ENCODE measurements at places on chromosomes 1 and 21. TPM values are rescaled to one million over a fixed set of nuclear protein-coding genes. Genes with fewer than 3 reads are reported as not detected.

DNA sequence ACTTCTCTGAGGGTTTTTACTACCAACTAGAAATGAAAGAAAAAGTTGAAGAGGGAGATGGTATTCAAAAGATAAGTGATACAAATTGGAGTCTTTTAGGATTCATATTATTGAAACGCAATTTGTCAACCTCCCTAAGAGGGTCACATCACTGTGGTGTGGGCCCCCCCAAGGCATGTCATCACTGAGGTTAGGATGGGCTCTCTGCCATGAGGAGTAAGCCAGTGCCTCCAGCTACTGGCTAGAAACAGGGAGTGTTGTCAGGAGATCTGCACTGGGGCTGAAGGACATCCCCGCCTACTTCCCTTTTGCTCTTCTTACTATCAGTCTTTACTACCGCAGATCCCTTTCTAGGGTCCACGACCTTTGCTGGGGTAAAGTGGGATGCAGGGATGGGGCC, 25.9 kb downstream of the ITSN1 start:
- no peak for DNase-seq

DNA sequence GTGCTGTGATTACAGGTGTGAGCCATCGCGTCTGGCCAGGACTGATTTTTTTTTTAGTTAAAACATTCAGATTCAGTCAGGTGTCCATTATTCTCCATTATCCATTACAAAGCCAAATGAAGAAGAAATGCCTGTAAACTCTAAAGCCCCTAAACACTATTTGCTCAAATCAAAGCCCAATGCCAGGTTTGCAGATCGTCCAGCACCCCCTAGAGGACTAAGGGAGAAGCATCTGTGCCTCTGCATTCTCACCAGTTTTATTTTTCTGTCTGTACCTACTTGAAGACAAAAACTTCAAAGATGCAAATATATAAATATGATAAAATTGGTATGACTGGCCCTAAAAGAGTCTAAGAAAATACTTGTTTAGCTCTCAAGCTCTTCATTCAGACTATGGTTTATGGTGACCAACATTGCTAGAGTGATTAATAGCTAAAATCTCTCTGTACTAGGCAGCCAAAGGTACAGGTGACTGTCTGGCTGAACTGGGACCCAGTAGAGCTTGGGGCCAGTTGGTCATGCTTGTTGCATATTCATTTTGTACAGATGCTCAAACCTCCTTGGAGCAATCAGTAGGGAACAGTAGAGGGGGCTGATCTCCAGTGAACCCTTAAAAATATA, 138.4 kb downstream of the SYT2 start:
- DNase-seq: peak; percentile 54

DNA sequence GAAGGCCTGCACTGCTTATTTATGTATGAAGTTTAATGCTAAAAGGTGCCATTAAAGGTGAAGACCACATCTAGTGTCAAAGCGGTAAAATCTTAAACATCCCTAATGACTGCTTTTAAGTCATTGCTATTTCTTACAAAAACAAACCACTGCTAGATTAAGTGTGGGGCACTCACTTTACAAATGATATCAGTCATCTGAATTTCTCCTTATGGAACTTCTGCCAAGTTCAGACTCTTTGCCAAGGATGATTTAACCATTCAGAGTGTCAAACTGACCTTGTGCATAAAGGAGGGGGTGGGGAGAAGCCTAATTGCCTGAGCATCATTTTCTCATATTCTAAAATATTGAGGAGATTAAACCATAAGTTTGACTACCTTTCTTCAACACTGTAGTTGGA, 271.5 kb downstream of the TGFB2 start:
- peak; percentile 13 for DNase-seq

DNA sequence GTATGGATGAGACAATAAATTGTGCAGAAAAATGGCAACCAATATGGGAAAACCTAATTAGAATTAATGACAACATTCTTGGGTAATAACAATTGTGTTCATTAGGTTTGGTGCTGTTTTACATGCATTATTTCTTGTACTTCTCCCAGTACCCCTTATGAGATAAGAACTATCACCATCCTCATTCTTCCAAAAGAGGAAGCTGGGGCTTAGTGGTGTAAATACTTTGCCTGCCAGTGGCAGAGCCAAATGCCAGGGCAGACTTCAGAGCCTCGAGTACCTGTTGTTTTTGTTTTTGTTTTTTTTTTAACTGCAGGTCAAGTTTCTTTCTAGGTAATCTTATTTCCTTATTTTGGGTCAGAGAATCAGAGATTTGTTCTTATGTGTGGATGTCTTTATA, 206.4 kb downstream of the RHOU start:
- no peak for DNase-seq

DNA sequence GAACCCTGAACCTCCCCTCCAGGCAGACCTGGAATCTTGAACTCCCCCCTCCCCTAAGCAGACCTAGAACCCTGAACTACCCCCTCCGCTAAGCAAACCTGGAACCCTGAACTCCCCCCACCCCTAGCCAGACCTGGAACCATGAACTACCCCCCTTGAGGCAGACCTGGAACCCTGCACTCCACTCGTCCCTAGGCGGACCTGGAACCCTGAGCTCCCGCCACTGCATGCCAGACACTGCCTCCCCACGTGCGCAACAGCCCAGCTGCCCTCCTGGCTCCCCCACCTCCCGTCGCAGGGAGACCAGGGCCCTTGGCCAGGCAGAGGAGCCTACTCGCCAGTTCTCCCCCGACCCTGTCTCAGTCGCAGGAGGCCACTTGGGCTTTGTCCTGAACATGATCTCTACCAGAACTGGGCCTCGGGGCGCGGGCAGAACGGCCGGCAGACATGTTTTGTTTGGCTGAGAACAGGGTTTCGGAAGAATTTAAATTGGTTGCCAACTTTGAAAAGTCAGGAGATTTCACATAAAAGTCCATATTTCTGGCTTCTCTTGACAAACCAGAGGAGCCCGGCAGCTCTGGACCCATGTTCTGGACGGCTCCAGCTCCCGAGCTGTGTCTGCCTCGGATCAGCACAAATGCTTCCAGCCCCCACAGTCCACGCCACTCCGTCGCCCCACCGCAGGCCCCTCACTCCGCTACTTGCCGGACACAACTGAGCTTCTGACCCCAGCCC, 9.2 kb upstream of the PLEKHG5 start:
- DNase-seq: no peak

GRCh38 chr1:207463021-207463420, 8.9 kb downstream of the CR2 start:
- no peak for DNase-seq

DNA sequence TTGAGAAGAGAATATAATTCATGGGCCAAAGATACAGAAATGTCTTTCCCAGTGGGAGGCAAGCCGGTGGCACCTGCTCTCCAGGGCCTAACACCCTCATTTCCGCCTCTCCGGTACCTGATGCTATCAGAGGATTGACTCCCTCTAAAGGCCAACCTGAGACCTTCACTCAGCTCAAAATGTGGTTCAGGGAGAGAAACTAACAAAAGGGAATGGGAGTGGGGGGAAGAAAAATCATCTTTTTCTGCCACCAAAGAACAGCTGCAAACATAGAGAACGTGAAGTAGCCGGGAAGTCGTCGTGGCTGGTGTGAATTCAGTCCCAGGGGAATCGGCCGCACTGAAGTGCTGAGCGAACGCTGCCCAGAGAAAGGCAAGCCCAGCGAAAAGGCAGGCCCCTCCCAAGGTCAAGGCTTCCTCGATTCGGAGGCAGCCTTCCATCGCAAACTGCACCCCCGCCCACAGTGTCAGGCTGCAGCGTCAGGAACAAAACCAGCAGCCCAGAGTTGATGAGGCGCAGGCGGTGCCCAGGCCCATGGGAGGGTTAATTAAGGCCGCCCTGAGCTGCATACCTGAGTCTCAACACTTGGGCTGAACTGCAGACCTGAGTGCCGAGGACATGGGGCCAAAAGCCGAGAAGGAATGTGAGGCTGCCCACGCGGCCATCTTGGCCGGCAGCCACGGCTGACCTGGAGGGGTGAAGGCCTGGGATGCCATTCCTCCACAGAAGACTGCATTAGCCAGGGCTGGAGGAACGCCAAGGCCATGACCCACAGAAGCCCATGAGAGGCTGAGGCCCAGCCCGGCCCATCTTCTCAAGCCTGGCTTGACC, 160.2 kb downstream of the PSMG1 start:
- no peak for DNase-seq

GRCh38 chr1:26529405-26529654, 231 bp upstream of the RPS6KA1 start:
- DNase-seq: no peak

DNA sequence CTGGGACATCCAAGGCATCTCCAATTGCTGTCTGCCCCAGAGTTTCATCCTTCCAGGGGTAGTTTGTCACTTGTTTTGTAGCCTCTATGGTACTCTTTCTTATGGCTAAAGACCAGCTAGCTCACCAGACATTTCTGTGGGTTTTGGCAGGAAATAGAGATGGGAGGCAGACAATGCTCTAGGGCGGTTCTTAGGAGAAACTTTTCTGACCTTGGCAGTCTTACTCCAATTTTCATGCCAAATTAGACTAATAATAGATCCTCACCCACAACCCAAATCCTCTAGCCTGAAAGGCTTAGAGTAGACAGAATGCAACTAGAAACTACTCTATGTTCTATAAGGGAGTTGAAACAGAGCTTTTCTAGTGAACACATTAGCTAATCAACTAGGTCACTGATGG, 69.8 kb downstream of the LRIG2 start:
- peak; percentile 22 for DNase-seq

GRCh38 chr21:23876925-23877558, 1730.2 kb downstream of the MRPL39 start:
- DNase-seq: no peak

DNA sequence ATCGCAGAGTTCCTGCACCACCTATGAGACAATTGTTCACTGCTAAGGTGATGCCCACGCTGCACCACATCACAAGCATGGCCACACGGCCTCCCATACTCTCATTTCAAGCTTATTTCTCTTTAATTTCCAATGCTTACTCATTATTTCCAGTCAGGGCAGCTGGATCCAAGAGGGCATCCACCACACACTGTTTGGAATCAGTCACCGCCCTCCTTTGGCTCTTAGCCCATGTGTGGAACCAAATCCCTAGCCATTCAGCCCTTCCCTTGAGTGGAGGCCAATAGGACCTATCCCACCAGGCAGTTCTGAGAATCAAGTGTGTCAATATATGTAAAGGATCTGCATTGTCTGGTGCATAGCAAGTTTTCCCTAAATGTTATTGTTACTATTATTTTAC, 26.3 kb upstream of the PALMD start:
- DNase-seq: peak; percentile 69

- no peak for DNase-seq
Observed at GRCh38 chr1:4075436-4076225, 175.6 kb upstream of the C1orf174 start.

DNA sequence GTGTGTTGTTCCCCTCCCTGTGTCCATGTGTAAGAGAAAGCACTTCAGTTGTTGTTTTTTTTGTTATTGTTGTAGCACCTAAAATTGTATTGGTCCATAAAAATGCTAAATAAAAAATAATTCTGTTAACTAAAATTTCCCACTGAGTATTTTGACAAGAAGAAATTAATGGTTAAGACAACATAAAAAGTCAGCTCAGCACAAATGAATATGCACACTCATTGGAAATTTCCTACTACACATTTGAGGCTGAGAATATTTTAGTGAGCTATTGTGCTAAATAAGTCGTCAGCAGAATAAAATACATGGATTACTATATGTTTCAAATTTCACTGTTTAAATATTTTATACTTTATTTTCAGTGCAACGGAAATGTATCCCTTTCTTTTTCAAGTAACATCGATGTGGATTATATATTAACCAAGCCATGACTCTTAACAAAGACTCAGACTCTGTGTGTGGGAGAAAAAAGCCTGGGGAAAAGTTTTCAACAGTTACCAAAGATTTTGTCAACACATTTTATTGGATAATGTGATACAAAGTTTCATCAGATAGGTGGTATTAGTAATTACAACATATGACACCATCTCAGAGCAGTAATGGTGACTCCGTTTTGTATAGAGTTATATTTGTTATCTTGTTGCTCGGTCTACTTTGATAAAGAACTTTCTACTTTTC, 63.4 kb downstream of the LYPLAL1 start:
- DNase-seq: no peak

- no peak for DNase-seq
Observed at GRCh38 chr1:21565285-21565684, 56.1 kb downstream of the ALPL start.

- peak; percentile 83 for DNase-seq
Observed at GRCh38 chr1:77900687-77901293, 12.4 kb downstream of the NEXN start.

- no peak for DNase-seq
Observed at GRCh38 chr1:94608142-94608851, 66.7 kb upstream of the F3 start.

Gene TDRD5
- total RNA-seq: not detected

Gene TMPRSS3
- total RNA-seq: not detected

Gene GPR25
- total RNA-seq: not detected

Gene TMEM61
- not detected for total RNA-seq

Gene PAQR7
- 8.4 TPM for total RNA-seq

Gene GPR61
- not detected for total RNA-seq

Gene SLC25A33
- 6.4 TPM for total RNA-seq

Gene GBP7
- not detected for total RNA-seq

Gene PTGS2
- total RNA-seq: 24.1 TPM

Gene CNIH3
- 2.5 TPM for total RNA-seq

Gene KRTAP12-2
- not detected for total RNA-seq
